Psoas muscle (tissue), 8 donors: ENCODE measurements at places on chromosomes 1 and 21. TPM values are rescaled to one million over a fixed set of nuclear protein-coding genes. Genes with fewer than 3 reads are reported as not detected.

The MSH4 gene
- total RNA-seq = 0.75 TPM

The PLA2G2F gene
- total RNA-seq = not detected

The AK4 gene
- 29.0 TPM for total RNA-seq

The MANEAL gene
- 2.2 TPM for total RNA-seq

The CELA2B gene
- 0.36 TPM for total RNA-seq

The LCE1A gene
- not detected for total RNA-seq

The SELENBP1 gene
- total RNA-seq = 46.3 TPM

The GBP4 gene
- total RNA-seq = 4.4 TPM

The LDLRAD1 gene
- not detected for total RNA-seq

The WNT3A gene
- total RNA-seq = not detected

The MPZL1 gene
- 14.1 TPM for total RNA-seq

The MX2 gene
- total RNA-seq = 2.7 TPM

The PLA2G5 gene
- total RNA-seq = 1.1 TPM

The LZIC gene
- total RNA-seq = 23.3 TPM

The ZNF593OS gene
- 1.6 TPM for total RNA-seq

The RHBDL2 gene
- total RNA-seq = not detected

The CCDC185 gene
- not detected for total RNA-seq

The TRNP1 gene
- total RNA-seq = 0.84 TPM

The KLHL12 gene
- 17.5 TPM for total RNA-seq
